ENCODE measurements at places on chromosomes 12 and 14.
A peak's percentile ranks its signal among the peaks of the same experiment; 100 is the strongest.

- DNase-seq, result no peak
These were observed 13.5 kb downstream of the ITGA5 start for GRCh38 chr12:54405573-54405972.

- DNase-seq, result peak; percentile 20
These were observed 132.8 kb upstream of the HIF1A start for GRCh38 chr14:61562321-61563161.

- no peak for DNase-seq
These were observed 160.0 kb downstream of the CALM1 start for GRCh38 chr14:90556666-90557450.

- peak; percentile 77 for DNase-seq
These were observed 6.1 kb upstream of the AMIGO2 start for GRCh38 chr12:47085815-47086252.
